ENCODE measurements at places on chromosomes 5 and 9. TPM values are rescaled to one million over a fixed set of nuclear protein-coding genes. Genes with fewer than 3 reads are reported as not detected.

GRCh38 chr9:131992906-131993657 lies 86.6 kb downstream of the MED27 start:
- no peak for DNase-seq
- H3K4me1 ChIP-seq, result no peaks in the 10 kb centered on the region

GRCh38 chr5:177363565-177363964 lies 5.8 kb downstream of the RGS14 start:
- peaks cover 20% of the 10 kb centered on the region for H3K4me1 ChIP-seq
- H3K27me3 ChIP-seq, result no peaks in the 10 kb centered on the region
- H3K4me3 ChIP-seq, result peak overlapping the region; percentile 35

The MUSK gene
- not detected for total RNA-seq

The F12 gene
- total RNA-seq, result 0.81 TPM

DNA sequence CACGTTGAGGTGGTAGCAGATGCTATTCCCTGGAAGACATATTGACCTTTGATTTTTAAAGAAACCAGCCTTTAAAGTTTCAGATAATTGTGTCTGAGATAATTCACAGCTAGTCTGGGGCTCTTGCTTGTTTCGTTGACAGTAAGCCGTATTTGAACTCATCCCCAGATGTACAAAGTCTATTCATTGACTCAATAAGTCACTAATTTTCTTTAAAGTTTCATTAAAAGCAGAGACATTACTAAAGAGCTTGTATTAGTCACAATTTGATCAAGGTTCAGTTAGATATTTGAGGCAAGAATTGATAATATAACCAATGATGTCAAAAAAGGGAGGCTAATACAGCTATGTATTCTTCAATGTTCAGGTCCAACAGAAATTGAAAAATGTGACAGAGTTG lies 158.0 kb downstream of the PCSK1 start:
- DNase-seq, result no peak
- H3K27me3 ChIP-seq, result no peaks in the 10 kb centered on the region
- no peaks in the 10 kb centered on the region for H3K36me3 ChIP-seq
- H3K4me1 ChIP-seq, result no peaks in the 10 kb centered on the region

- no peak overlapping the region for H3K27ac ChIP-seq
- no peak for DNase-seq
- peaks cover 44% of the 10 kb centered on the region for H3K27me3 ChIP-seq
- peak overlapping the region; percentile 61 for H3K4me3 ChIP-seq
- H3K4me1 ChIP-seq, result peaks cover 14% of the 10 kb centered on the region
These were observed 1.3 kb downstream of the SEMA6A start for GRCh38 chr5:116573279-116573701.

DNA sequence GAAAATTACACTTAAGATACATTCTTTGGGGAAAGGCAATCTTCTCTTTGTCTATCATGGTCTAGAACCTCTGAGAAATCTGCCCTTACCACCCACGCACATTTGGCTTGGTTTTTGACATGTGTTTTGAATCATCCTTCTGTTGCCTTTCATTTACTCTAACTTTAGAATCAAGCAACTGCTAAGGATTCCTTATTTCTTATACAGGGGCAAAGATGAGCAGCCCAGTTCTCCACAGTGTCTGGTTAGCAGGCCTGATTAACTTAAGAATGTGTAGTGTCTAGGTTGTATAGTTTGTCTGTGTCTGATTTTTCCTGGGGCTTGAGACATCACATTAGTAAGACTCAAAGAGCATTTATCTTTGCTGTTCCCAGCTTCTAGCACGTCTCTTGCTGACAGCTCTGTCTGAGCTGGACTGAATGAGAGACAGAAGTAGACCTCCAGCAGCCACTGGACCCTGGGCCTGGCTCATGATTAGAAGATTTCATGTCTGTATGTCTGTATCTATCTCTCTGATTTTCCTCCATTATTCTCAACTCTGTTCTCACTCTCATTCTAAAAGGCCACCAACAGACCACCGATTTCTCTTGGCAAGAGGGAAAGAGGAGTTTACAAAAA lies 31.8 kb upstream of the PCA3 start:
- no peak overlapping the region for H3K27ac ChIP-seq
- no peak overlapping the region for H3K4me3 ChIP-seq
- H3K27me3 ChIP-seq, result peaks cover 25% of the 10 kb centered on the region
- no peak for DNase-seq
- no peaks in the 10 kb centered on the region for H3K36me3 ChIP-seq

The AGXT2 gene
- total RNA-seq, result not detected

DNA sequence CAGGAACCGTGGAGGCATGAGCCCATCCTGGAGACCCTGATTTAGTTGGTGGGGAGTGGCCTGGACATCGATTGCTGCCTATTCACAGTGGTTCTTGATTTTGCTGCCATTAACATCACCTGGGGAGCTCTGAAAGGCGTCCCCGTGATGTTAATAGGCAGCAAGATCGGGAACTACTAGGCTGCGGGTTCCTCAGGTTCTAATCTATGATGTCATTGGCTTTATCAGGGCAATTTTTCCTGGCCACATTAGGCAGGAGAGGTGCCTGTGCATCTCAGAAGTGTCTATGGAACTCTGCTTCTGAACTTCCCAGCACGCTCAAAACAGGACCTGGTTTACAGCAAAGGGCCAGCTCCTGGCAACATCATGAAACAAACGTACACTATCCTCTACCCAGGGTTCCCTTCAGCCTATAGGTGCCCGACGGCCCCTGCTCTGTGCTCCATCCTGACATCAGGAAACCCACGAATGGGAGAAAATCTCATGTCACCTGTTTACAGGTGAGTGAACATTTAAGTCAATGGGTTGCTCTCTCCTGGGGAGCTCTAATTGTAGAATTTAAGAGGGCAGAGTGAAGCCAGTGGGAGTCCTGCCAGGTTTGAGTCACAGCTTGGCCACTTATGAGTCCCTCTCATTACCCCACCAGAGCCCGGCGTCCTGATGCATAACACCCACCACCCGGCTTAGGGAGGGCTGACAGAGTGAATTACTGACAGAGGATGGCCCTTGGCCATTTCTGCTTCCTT lies 49.4 kb downstream of the ROPN1L start:
- no peaks in the 10 kb centered on the region for H3K4me1 ChIP-seq
- H3K27me3 ChIP-seq, result peaks cover 35% of the 10 kb centered on the region
- H3K36me3 ChIP-seq, result no peaks in the 10 kb centered on the region
- DNase-seq, result no peak

GRCh38 chr9:29753638-29754037 lies 2180.4 kb upstream of the C9orf72 start:
- DNase-seq, result no peak
- H3K27ac ChIP-seq, result no peak overlapping the region
- no peaks in the 10 kb centered on the region for H3K36me3 ChIP-seq

The OLFML2A gene
- 2.9 TPM for total RNA-seq

DNA sequence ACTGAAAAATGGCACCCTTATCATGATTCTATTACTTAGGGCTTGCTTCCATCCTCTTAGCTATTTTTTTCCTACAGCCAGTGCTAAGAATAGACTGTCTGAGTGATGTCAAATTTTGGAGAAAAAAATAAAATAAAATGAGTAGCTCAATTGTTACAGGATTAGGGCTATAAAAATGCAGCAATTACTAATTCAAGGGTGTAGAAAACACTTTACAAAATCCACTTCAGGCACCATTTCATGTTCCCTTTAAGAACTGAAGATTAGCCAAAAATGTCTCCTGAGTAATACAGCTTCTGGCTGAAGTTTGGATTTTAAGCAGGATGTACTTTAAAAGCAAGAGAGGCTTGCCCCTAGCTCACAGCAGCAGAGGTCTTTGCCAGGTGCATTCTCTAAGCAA lies 240.5 kb upstream of the IRX1 start:
- no peak for DNase-seq
- no peaks in the 10 kb centered on the region for H3K27me3 ChIP-seq
- no peaks in the 10 kb centered on the region for H3K4me1 ChIP-seq
- H3K36me3 ChIP-seq, result no peaks in the 10 kb centered on the region
- H3K27ac ChIP-seq, result no peak overlapping the region

The ISCA1 gene
- total RNA-seq, result 36.4 TPM

DNA sequence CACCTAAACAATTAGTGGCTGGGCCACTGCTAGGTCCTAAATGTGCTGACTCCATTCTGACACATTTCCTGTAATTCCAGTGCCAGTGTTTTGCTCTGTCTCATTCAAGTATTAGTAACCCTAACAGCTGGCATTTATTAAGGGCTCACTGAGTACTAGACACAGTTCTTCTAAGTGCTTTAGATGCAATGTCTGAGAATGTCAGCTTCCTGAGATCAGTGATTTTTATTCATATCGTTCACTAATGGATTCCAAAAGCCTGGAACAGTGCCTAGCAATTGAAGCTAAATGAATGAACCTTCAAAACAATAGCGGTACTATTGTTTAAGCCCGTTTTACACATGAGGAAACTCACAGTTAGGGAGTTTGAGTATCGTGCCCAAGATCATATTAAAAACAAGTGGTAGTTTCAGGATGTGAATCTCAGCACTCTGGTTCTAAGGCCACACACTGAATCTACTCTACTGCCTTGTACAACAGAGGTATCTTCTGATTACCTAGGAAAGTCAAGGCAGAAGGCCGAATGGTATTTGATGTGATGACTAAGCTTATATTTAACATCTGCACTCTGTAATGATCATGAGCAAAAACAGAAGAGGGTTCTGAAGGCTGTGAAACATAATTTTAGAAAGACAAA lies 304.0 kb downstream of the PJA2 start:
- DNase-seq, result peak; percentile 97
- no peaks in the 10 kb centered on the region for H3K36me3 ChIP-seq
- peaks cover 37% of the 10 kb centered on the region for H3K4me1 ChIP-seq
- peak overlapping the region; percentile 65 for H3K27ac ChIP-seq
- no peak overlapping the region for H3K4me3 ChIP-seq

GRCh38 chr5:142757564-142757963 lies 12.6 kb upstream of the ARHGAP26 start:
- H3K36me3 ChIP-seq, result no peaks in the 10 kb centered on the region
- H3K27ac ChIP-seq, result no peak overlapping the region
- H3K4me1 ChIP-seq, result peaks cover 14% of the 10 kb centered on the region

DNA sequence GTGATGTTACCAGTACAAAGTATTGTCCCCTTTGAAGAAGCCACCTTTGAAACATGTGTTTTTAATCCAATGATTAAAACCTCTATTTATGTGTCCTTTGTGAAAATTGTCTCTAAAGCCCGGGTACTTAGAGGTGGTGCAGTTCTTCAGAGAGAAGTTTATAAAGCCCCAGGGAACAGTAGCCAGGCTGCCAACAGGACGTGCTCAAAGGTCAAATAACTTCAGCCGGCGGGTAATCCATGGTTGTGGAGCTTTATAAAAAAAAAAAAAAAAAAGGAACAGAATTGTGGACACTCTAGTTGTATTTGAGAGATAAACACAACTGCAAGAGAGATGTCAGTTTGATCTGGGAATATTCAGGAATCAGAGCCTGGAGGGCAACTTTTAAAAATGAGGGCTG lies 57.9 kb upstream of the CTNND2 start:
- H3K27me3 ChIP-seq, result no peaks in the 10 kb centered on the region
- DNase-seq, result no peak
- H3K36me3 ChIP-seq, result no peaks in the 10 kb centered on the region
- no peak overlapping the region for H3K4me3 ChIP-seq
- H3K27ac ChIP-seq, result no peak overlapping the region

DNA sequence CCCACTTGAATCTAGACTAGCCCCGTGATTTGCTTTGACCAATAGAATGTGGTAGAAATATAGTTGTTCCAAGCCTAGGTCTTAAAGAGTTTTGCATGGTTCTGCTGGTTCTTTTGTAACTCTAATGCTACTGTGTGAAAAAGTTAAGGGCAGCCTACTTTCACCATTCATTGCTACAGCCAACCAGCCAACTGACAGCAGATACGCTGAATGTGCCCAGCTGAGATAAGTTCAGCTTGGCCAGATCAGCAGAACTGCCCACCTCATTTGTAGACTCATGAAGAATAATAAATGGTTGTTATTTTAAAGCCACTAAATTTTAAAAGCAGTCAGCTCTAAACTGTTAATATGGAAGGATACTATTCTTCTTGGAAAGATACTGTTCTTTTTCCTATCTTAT lies 23.9 kb downstream of the NR3C1 start:
- H3K36me3 ChIP-seq, result no peaks in the 10 kb centered on the region
- H3K4me1 ChIP-seq, result no peaks in the 10 kb centered on the region
- H3K27ac ChIP-seq, result no peak overlapping the region
- H3K4me3 ChIP-seq, result no peak overlapping the region
- DNase-seq, result no peak

DNA sequence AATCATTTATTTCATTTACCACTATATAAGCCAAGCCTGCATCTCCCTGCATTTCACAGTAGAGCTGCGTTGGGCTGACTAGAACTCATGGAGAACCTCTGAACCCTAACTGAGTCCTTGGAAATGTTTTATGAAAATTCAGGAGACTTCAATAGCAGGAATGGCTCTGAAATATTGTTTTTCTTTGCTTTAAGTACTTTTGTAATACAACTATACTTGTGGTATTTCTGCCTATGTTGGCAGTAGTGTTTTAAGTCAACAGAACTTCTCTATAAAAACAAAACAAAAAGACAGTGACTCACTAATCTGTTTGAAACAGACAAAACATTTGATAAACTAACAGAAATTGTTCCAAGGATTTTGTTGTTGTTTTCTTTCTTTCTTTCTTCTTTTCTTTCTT lies 489.2 kb upstream of the MEF2C start:
- H3K4me3 ChIP-seq, result no peak overlapping the region
- H3K27ac ChIP-seq, result no peak overlapping the region
- DNase-seq, result no peak
- H3K36me3 ChIP-seq, result no peaks in the 10 kb centered on the region
- H3K27me3 ChIP-seq, result no peaks in the 10 kb centered on the region

The IZUMO3 gene
- total RNA-seq, result not detected

GRCh38 chr9:92424340-92424739 lies at the start of gene OMD:
Gene OMD (minus strand): TSS chr9:92424471. CDS start chr9:92417558, 6,913 bp downstream.
- no peaks in the 10 kb centered on the region for H3K27me3 ChIP-seq
- H3K36me3 ChIP-seq, result no peaks in the 10 kb centered on the region
- peak within 1 kb of the TSS; percentile 51 for H3K27ac ChIP-seq
- H3K4me1 ChIP-seq, result peaks cover 27% of the 10 kb centered on the region

- peak overlapping the region; percentile 84 for H3K27ac ChIP-seq
- H3K4me1 ChIP-seq, result peaks cover 44% of the 10 kb centered on the region
- no peaks in the 10 kb centered on the region for H3K27me3 ChIP-seq
- no peak overlapping the region for H3K4me3 ChIP-seq
These were observed 56.3 kb downstream of the GPR21 start for GRCh38 chr9:123089790-123090189.

GRCh38 chr9:96553070-96553469 lies 66.6 kb downstream of the CDC14B start:
- no peak for DNase-seq
- H3K36me3 ChIP-seq, result no peaks in the 10 kb centered on the region
- H3K27me3 ChIP-seq, result no peaks in the 10 kb centered on the region
- no peak overlapping the region for H3K27ac ChIP-seq
- H3K4me3 ChIP-seq, result no peak overlapping the region
- H3K4me1 ChIP-seq, result no peaks in the 10 kb centered on the region

The CDC20B gene
- total RNA-seq, result not detected

- H3K36me3 ChIP-seq, result no peaks in the 10 kb centered on the region
- H3K4me1 ChIP-seq, result no peaks in the 10 kb centered on the region
- no peak overlapping the region for H3K27ac ChIP-seq
- no peaks in the 10 kb centered on the region for H3K27me3 ChIP-seq
- no peak for DNase-seq
- no peak overlapping the region for H3K4me3 ChIP-seq
These were observed 403.0 kb downstream of the GADD45G start for GRCh38 chr9:90007516-90008440.

The TRUB2 gene
- total RNA-seq, result 57.4 TPM

The CRHBP gene
- not detected for total RNA-seq

All from A673 (cell line).